ENCODE measurements at places on chromosomes 11 and 22.
A peak's percentile ranks its signal among the peaks of the same experiment; 100 is the strongest.

- no peak for DNase-seq
These were observed 40.8 kb downstream of the TBC1D22A start for GRCh38 chr22:46803031-46803880.

DNA sequence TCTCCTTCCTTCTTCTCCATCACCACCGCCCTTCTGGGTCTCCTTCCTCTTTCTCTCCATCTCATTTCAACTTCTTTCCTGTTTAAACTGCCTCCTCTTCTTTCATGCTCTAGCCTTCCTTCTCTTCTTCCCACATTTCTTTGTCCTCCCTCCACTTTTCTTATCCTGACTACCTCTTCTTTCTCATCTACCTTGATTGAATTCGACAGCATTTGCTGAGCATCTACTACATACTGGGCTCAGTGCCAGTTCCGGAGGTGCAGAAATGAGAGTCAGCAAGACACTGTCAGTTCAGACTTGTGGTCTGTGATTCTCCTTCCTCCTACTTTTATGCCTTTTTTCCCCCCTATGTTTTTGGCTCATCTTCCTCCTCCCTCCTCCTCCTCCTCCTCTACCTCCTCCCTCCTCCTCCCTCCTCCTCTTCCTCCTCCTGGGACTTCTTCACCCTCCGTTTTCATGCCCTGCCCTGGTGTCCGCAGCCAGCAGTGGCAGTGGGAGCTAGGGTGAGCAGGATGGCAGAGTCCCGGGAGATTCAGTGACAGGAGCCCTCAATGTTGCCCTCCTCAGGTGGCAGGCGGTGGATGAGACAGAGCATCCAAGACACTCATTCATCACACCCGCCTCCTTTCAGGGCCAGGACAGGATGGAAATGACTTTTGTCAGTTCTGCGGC is 146.0 kb upstream of the SEZ6L start:
- DNase-seq = no peak

- peak; percentile 16 for DNase-seq
These were observed 2.3 kb upstream of the RAD9A start for GRCh38 chr11:67389477-67389876.

GRCh38 chr11:79374727-79375126 is 66.1 kb downstream of the TENM4 start:
- DNase-seq = no peak

DNA sequence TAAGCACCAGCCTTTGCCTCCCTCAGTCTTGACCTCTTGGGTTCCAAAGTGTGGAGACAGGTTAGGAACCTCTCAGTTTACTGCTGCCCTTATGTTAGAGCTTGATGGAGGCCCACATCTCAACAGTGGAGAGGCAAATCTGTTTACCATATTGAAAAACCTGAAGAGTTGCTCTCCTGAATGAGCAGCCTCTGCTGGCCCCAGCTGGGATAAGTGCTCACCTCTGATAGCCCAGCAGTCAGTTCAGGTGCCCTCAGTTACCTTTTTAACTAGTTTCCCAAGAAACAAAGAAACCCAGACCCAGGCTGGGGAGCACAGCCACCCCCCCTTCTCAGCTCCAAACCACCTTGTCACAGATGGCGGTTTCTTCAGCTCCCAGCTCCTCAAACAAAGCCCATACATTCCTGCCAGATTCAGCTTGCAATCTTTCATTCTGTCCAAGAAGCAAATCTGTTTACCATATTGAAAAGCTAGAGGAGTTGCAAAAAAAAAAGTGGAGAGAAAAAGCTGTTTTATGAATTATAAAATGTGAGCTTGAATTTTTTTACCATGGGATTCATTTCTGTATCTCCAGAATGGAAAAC is 57.2 kb downstream of the PPFIBP2 start:
- DNase-seq = no peak

- DNase-seq = no peak
These were observed 2.9 kb downstream of the CLCF1 start for GRCh38 chr11:67370351-67371076.
